ENCODE measurements at places on chromosomes 3 and 15.

DNA sequence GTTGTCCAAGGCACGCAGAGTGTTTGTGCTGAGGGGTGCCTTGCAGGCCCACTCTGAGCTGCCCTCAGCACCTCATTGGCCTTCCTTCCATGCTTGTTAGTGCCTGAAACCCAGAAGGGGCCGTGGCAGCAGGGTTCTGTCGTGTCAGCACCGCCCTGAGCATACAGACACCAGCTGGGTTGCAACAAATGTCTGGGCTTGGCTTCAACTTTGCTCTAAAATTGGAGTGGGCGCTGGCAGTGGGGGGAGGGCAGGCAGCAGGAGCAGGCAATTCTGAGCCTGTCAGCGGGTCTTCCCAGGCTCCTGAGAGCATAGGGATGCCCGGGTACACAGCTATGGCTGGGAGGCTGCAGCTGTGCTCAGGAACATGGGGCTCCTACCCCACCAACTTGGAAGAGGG, 464.3 kb downstream of the EPHA3 start:
- no peak for DNase-seq

DNA sequence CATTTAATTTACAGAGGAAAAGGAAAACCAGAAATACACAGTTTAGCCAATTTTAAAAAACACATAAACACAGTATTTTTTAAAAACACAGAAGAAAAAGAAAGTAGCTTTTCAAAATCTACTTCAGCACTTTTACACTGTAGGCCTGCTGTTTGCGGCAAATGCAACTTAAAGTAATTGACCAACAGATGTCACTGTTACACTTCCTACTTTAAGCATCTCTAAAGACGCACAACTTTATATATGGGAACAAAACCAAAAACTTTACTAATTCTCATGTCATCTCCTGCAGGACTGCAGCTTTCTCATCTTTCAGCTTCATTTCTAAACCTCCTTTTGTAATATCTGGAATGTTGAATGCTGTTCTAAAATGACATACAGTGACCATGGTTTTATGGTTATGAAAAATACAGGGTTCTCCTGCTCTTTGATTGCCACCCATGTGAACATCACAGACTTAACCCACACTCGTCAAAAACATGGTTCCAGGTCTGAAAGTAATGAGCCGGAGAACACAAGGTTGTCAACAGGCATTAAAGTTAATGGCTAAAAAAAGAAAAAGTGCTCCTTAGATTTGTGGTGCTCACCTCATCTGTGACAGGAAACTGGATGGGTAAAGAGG, 107.9 kb downstream of the FMN1 start:
- DNase-seq: no peak

DNA sequence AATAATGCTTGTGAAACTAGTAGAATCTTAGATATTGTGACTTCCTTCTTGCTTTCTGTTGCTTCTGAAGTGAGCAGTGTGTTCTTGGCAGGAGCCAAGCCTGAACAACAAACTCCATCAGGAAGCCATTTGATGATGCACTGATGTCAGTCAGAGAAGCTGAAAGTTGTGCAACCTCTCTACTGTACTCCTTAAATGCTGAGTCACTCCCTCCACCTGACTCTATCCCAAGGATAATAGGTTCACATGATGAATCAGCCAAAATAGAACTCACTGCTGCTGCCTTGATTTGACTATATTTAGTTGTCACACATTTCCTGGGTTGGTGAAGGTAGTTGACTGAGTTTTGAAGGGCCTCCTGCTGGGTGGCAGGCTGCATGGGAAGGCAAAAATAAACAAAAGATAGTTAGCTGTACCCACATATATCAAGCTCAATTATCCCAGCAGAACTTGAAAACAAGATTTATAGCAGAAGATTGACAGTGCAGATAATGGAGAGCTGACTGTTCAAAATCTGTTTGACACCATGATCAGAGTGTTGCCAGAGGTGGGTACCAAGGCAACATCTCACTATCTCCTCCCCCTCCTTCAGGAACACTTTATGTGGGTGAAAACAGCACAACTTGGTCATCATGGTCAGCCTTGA, 328.4 kb upstream of the DPH6 start:
- DNase-seq: no peak

DNA sequence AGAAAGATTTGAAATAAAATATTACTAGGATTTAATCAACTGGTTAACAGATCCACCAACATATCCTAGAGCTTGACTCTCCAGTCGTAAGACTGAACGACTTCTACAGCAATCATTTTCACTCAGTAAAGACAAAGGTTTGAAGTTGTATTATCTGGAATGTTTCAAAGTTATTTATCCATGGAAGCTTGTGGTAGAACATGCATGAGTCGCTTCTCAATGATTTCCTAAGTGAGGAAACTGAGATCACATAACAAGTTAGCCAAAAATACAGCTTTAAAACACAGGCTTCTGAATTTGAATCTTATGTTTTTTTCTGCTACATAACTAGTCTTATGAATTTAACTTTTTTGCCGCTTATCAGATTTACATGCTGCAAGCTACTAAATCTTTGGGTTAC, 241.8 kb downstream of the FOXP1 start:
- no peak for DNase-seq

DNA sequence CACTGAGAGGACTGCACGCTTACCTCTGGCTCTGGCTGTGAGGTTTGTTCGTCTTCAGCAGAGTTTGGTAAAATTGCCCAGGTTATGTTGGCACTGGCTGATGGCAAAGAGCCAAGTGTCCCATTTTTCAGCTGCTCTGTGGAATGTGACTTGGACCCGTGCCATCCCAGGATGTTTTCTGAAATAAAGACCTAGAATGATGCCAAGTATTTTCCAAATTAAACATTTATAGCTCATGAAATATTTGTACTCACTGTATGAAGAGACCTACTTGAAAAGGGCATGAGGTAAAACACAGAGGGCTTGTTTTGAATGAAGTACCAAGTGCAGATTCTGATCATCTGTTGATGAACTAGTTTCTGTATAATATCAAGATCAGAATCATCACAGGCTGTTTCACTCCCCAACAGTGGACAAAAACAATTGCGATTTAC, 200.5 kb downstream of the STT3B start:
- no peak for DNase-seq

DNA sequence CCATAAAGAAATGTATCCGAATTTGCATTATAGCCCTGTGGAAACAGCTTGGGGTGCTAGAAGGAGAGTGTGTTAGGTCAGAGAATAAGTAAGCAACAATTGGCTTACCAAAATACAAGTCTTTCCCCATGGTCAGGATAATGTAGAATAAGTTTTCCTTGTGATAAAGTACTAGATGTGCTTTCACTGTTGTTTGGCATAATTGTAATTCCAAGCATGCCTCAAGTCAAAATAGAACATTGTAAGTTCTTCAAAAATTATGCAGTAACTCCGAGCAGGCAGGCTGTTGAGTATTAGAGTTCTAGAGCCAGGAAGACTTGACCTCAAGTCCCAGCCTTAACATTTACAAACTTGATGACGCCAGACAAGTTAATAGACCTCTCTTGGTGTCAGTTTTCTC, 242.0 kb downstream of the TUSC7 start:
- no peak for DNase-seq

GRCh38 chr15:35215093-35215492, 130.0 kb upstream of the NANOGP8 start:
- DNase-seq: no peak

GRCh38 chr15:48954538-48954937, 9.2 kb downstream of the SHC4 start:
- no peak for DNase-seq

DNA sequence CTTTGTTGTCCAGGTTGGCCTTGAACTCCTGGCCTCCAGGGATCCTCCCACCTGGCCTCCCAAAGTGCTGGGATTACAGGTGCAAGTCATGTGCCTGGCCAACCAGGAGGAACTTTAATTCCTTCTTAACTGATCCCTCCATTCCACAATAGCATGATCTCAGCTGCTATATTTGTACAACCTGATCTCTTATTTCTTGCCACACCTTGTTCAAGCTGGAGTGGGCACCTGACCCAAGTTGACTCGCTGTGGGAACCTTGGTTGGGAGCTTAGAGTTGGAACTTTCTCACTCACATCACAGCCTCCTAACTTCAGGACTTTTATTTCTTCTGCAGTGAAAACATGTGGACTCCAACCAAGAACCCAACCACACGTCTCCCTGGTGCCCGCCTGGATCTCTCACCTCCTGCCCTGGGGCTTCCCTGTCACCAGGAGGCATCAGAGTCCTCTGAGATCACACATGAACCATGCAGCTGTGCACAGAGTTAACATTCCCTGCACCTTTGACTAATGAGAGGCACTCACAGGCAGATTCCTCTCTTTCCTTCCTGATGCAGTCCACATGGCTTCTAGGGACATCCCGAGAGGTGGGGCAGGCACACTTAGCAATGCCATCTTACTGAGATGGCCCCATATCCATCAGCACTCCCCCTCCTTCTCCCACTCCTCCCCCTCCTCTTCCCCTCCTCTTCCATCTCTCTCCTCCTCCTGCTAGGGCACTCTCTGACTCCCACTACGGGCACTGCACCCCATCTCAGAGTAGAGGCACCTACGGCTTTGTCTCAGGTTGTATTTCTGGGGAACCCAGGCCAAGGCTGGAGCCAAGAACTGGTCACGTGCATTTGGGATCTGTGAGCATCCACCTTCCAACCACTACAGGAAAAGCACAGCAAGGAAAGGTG, 9.7 kb upstream of the CYFIP1 start:
- no peak for DNase-seq

DNA sequence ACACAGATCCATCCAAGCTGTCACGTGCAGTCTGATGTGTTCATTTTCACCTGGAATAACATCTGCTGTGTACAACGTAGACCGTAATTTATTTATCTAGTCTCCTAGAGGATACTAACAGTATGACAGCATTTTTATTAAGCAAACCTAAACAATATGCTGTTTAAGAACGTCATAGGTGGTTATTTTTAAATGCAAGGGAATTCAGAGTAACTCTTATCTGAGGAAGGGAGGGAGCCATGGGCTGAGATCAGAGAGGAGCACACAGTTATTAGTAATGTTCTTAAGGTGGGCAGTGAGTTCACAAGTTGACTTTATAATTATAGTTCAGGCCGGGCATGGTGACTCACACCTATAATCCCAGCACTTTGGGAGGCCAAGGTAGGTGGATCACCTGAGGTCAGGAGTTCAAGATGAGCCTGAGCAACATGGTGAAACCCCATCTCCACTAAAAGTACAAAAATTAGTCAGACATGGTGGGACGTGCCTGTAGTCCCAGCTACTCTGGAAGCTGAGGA, 193.6 kb downstream of the UACA start:
- DNase-seq: no peak

DNA sequence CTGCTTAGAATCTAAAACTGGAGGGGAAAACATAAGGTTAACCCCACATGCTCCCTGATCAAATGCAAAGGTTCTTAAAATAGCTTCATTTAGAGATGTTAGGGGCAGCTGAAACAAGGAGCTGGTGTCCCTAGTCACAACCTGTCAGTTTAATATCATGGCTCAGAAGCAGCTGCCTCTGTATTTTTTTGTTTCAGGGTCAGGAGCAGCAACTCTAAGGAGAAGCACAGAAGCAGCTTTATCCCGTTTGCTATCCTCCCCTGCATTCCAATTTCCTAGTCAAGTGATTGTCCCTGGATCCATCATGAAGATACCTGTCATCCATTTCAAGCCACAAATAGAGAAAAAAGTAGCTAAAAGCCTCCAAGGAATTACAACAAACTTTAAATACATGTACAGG, 4.1 kb downstream of the FILIP1L start:
- no peak for DNase-seq

DNA sequence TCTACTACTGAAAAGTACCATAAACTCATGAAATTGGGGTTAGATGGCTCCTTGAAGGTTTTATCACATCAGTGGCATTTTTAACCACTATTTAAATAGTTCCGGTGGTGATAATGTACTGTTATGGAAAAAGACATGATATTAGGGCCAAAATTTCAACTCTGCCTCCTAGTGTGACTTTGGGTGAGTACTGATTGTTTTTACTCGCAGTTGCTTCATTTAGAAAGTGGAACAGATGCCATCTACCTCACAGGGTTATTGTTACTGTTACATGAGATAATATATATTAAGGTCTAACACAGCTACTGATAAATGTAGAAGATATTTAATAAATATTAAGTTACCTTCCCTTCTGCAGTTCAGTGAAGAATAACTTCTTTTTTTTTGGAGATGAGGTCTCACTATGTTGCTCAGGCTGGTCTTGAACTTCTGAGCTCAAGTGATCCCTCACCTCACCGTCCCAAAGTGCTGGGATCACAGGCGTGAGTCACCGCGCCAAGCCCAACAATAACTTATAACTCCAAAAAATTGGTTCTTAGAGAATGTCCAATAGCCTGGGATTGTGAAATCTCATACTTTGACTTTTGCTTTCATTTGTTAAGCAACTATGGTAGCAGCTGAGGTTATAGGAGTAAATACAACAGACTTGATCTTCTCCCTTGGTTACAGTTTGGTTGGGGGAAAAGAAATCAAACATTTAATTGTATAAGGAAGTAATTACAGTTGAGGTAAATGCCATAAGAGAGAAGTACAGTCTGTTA, 48.3 kb downstream of the MEF2A start:
- DNase-seq: no peak

- DNase-seq: no peak
These were observed 29.4 kb downstream of the ZPLD1 start for GRCh38 chr3:102464261-102464660.

DNA sequence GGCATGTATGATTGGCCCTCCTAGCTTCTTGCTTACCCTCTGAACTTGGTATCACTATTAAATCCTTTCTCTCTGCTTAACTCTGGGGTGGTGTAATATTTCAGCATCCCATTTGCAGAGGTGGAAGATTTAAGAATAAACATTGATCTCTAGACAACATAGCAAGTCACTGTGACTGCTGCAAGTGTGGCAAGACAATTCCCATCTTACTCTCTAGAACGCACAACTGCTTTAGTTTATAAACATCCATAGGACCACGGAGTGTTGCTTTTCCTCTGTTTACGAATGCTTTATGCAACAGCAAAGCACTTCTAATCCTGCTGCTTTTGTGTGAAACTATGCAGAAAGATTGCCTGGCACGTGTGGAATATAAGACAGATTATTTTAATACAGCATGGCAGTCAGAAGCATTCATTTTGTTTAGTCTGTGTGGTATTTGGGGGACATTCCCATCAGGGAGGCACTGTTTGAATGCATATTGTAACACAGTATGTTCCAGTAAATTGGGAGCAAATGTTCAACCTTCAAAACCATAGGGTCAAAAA, 338.9 kb upstream of the TMCO5A start:
- no peak for DNase-seq

GRCh38 chr15:69624155-69624520, 171.5 kb downstream of the RPLP1 start:
- DNase-seq: no peak

DNA sequence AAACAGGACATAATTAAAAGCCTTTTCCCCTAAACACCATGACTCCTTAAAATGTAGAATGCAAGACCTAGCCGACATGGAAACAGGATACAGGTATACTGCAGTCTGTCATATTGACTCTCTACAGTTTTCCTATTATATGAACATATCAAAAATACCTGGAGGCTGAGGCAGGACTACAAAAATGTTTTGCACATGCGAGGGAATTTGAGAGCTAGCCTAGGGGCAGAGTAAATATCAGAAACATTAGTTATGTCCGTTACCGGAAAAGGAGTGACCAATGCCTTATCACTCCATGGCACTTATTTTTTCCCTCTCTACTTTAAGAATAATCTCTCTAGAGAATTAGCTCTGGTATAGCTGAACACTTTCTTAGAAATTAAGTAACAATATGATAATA, 732.3 kb downstream of the TUSC7 start:
- DNase-seq: no peak
